ENCODE measurements at places on chromosomes 6 and 20.

DNA sequence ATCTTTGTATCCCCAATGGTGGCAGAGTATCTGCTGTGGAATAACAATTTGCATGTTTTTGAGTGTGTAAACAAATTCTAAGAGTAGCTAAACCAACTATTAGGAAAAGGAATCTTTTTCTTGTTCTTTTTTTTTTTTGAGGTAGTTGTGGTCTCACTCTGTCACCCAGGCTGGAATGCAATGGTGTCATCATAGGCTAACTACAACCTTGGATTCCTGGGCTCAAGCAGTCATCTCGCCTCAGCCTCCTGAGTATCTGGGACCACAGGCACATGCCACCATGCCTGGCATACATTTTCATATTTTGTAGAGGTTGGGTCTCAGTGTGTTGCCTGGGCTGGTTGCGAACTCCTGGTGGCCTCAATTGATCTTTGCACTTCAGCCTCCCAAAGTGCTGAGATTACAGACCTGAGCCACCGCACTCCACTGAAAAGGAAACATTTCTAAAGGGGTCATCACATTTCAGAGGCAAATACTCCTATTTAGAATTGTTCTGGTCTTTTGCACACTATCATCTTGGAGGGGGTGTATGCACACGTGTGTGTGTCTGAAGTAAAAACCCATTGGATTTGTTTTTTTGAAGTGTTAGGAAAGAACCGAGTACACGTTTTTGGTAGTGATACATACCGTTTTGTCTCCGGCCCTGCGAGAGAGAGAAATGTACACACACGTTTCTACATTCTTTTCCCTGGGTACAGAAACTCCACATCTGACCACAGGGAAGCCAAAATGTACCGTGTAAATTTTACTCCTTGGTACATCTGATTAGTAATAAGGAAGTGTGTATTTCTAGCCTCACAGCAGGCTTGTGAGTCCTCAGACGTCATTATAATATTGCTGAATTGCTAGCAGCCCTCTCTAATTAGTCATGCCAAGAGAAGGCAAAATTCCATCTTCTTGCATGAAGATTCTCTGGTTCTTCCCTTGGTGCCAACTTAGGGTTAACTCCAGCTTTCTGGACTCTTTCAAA lies 183.6 kb downstream of the JARID2 start:
- no peak for DNase-seq
- no peak overlapping the region for H3K4me3 ChIP-seq
- no peaks in the 10 kb centered on the region for H3K36me3 ChIP-seq
- no peaks in the 10 kb centered on the region for H3K27me3 ChIP-seq
- H3K4me1 ChIP-seq: peaks cover 52% of the 10 kb centered on the region

DNA sequence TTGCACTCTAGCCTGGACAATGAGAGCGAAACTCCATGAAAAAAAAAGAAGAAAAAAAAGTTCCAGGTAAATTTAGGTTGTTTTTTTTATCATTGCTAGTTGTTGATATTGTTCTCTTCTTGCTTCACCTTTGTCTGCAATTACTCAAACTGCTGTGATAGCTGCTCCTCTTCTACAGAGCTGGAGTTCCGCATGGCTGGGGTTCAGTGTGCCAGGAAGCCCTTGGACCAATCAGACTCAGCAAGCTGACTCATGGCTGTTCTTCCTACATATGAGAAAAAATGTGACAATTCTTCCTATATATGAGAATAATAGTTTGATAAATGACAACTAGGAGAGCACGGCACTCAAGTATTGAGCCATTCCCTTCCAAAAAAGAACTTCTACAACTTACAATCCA lies 28.4 kb downstream of the DPPA5 start:
- H3K36me3 ChIP-seq: no peaks in the 10 kb centered on the region
- H3K4me3 ChIP-seq: no peak overlapping the region
- H3K4me1 ChIP-seq: no peaks in the 10 kb centered on the region
- peaks cover 6% of the 10 kb centered on the region for H3K27me3 ChIP-seq

DNA sequence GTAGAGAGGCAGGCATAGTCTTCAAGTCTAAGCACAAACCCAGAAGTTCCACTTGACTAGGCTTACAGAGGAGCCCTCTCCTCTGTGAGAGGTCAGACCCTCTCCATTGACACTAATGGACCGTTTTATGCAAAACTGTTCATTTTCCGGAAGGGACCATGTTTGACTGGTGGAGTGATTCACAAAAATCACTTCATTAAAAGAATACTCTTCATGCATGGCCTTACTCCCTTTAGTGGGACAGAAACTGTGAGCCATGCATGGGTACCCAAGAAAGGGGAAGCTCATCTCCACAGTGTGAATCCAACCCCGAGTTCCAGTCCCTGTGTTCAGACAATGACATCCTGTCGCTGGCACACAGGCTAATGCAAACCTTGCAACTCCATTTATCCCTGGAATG lies 63.2 kb downstream of the OLIG3 start:
- no peaks in the 10 kb centered on the region for H3K4me1 ChIP-seq
- H3K27me3 ChIP-seq: peaks cover 28% of the 10 kb centered on the region
- no peaks in the 10 kb centered on the region for H3K36me3 ChIP-seq
- H3K27ac ChIP-seq: no peak overlapping the region
- no peak for DNase-seq
- H3K4me3 ChIP-seq: no peak overlapping the region

- H3K27me3 ChIP-seq: no peaks in the 10 kb centered on the region
- no peak for DNase-seq
- H3K4me3 ChIP-seq: no peak overlapping the region
Measured at GRCh38 chr20:17609811-17610377, 40.0 kb downstream of the DSTN start.

GRCh38 chr20:41061155-41061554 lies 32.5 kb downstream of the TOP1 start:
- H3K4me3 ChIP-seq: no peak overlapping the region
- H3K4me1 ChIP-seq: peaks cover 27% of the 10 kb centered on the region
- H3K27ac ChIP-seq: no peak overlapping the region
- no peak for DNase-seq
- H3K36me3 ChIP-seq: peaks cover 21% of the 10 kb centered on the region

DNA sequence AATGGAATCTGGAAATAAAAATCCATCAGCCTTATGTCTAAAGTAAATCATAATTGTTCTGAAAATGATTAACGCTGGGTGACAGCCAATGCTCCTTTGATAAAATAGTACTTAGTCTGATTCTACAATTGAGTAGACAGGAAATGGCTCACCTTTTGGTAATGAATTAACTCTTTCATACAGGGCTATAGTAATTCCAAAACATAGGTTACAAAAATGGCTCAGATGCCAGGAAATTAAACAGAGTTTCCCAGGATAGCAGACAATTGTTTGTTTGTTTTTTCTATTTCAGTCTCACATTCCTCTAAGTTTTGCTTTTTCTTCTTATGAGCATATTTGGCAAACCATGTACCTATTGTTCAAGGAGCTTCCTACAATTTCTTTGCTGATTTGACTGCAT lies 257.2 kb upstream of the EPHA7 start:
- H3K27ac ChIP-seq: peak overlapping the region; percentile 67
- no peak for DNase-seq
- peaks cover 27% of the 10 kb centered on the region for H3K4me1 ChIP-seq
- no peaks in the 10 kb centered on the region for H3K36me3 ChIP-seq
- H3K27me3 ChIP-seq: no peaks in the 10 kb centered on the region

DNA sequence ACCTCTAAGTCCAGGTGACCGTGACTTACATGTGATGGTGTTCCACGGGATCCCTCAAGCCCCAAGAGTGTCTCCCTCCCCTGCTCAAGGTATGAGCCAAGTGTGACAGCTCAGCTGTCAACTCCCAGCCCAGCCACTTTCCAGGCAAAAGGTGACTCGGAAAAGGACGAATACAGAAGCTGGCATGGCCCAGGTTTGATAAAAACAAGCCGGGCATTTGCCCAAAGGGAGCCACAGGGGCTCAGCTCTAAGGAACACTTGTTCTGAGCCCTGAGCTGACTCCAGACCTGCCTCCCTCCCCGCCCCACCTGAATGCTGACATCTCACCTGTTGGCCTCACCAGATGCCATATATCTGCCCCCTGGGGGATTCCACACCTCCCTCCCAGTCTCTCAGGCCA lies 43.0 kb upstream of the BPIFA2 start:
- no peak overlapping the region for H3K27ac ChIP-seq
- peaks cover 5% of the 10 kb centered on the region for H3K36me3 ChIP-seq
- H3K27me3 ChIP-seq: peaks cover 67% of the 10 kb centered on the region
- H3K4me1 ChIP-seq: peaks cover 3% of the 10 kb centered on the region

DNA sequence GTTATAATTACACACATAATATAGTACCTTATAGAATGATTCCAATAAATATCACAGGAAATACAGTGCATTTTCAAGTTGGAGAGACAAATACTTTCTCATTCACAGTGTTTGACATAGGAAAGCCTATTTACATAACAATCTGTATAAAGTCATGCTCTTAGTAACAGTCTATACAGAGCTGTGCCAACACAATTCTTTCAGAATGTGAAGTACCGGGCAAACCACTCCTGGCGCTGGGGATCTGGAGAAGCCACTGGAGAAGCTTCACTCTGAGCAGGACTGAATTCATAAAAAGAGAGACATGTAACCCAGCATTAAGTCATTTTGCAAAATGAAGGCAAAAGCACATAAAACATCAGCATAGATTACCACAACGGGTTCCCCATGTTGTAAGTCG lies 24.9 kb upstream of the MCM9 start:
- no peak overlapping the region for H3K27ac ChIP-seq
- H3K27me3 ChIP-seq: no peaks in the 10 kb centered on the region
- H3K36me3 ChIP-seq: no peaks in the 10 kb centered on the region
- H3K4me3 ChIP-seq: no peak overlapping the region
- no peaks in the 10 kb centered on the region for H3K4me1 ChIP-seq

GRCh38 chr20:13028001-13028400 lies 19.2 kb downstream of the SPTLC3 start:
- no peak overlapping the region for H3K4me3 ChIP-seq
- no peak for DNase-seq
- peak overlapping the region; percentile 70 for H3K27ac ChIP-seq
- H3K4me1 ChIP-seq: peaks cover 50% of the 10 kb centered on the region

DNA sequence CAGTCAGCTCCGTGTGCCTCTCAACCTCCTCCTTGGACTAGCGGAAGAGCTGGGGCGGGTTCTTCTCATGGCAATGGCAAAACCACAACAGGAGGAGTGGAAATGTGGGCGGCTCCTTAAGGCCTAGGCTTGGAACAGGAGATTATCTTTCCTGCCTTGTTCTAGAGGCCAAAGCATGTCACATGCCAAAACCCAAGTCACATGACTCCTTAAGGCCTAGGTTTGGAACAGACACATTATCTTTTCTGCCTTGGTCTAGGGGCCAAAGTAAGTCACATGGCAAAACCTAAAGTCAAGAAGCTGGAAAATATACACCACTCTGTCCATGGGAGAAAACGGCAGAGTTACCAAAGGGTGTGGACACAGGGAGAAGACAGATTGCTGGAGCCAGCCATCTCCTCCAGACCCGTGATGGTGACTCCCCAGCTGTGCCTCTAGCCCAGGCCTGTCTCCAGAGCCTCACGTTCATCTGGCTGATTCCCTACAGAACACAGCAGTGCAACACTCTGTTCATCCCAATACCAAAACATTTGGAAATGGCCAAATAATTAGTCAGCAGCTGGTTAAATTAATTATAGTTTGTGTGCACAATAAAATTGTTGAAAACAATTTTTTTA lies 34.2 kb downstream of the ANKRD60 start:
- peaks cover 9% of the 10 kb centered on the region for H3K27me3 ChIP-seq
- H3K4me1 ChIP-seq: no peaks in the 10 kb centered on the region
- H3K36me3 ChIP-seq: no peaks in the 10 kb centered on the region
- H3K27ac ChIP-seq: no peak overlapping the region
- DNase-seq: no peak

DNA sequence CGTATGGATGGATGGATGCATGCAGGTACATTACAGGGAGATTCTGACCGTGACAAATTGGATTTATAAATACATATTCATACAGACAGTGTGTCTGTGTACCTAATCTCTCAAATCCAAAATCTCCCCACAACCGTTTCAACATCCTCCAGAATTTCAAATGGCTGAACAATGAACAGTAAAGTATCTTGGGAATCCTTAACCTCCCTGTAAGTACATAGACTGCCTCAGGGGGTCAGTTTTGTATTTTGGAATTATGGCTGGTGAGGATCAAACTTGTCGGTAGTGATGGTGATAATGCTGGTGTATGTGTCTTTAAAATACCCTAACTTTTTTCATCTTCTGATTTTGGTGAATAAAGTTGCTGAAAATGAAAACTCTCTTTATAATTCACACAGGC lies 246.2 kb downstream of the FOXC1 start:
- H3K27me3 ChIP-seq: no peaks in the 10 kb centered on the region
- H3K27ac ChIP-seq: no peak overlapping the region
- H3K4me1 ChIP-seq: peaks cover 25% of the 10 kb centered on the region
- no peak for DNase-seq
- H3K36me3 ChIP-seq: no peaks in the 10 kb centered on the region
- no peak overlapping the region for H3K4me3 ChIP-seq

- H3K4me1 ChIP-seq: no peaks in the 10 kb centered on the region
- H3K36me3 ChIP-seq: peaks cover 4% of the 10 kb centered on the region
- no peak for DNase-seq
- no peak overlapping the region for H3K27ac ChIP-seq
- H3K4me3 ChIP-seq: no peak overlapping the region
Measured at GRCh38 chr6:16991981-16992629, 109.7 kb upstream of the STMND1 start.

- no peaks in the 10 kb centered on the region for H3K27me3 ChIP-seq
- peak overlapping the region; percentile 92 for H3K4me3 ChIP-seq
- H3K27ac ChIP-seq: no peak overlapping the region
- no peak for DNase-seq
- peaks cover 1% of the 10 kb centered on the region for H3K36me3 ChIP-seq
Measured at GRCh38 chr20:33401921-33402369, 626 bp upstream of the CDK5RAP1 start.

- H3K36me3 ChIP-seq: peaks cover 5% of the 10 kb centered on the region
- H3K27ac ChIP-seq: peak overlapping the region; percentile 88
- peaks cover 68% of the 10 kb centered on the region for H3K4me1 ChIP-seq
Measured at GRCh38 chr6:168540713-168541291, 99.8 kb downstream of the SMOC2 start.

DNA sequence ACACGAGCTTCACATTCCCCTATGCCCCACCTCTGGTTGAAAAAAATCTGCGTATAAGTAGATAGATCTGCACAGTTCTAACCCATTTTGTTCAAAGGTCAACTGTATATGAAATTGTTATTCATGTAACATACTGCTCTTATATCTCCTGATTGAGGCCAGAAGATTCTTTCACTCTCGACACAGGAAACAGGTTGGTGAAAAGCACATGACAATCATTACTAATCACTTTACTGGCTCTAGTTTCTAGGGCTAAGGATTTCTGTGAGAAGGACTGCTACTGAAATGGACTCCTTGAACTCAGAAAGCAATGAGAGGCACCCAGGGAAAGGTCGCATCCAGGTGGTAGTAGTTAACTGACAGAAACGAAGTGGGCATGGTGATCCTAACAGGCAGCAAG lies 21.7 kb downstream of the PDSS2 start:
- no peaks in the 10 kb centered on the region for H3K36me3 ChIP-seq
- no peak for DNase-seq
- H3K4me1 ChIP-seq: peaks cover 13% of the 10 kb centered on the region
- no peak overlapping the region for H3K4me3 ChIP-seq
- H3K27ac ChIP-seq: no peak overlapping the region

All from chondrocyte (in vitro differentiated cells).